NCI-H1694 treated with DMSO at 0.1 percent for 48 hours (cell line): ENCODE measurements at places on chromosomes 3 and 15.

GRCh38 chr3:16378415-16378814 lies 113.4 kb downstream of the OXNAD1 start:
- DNase-seq, result no peak

- no peak for DNase-seq
These were observed 325.5 kb downstream of the RBMS3 start for GRCh38 chr3:29606416-29606815.

DNA sequence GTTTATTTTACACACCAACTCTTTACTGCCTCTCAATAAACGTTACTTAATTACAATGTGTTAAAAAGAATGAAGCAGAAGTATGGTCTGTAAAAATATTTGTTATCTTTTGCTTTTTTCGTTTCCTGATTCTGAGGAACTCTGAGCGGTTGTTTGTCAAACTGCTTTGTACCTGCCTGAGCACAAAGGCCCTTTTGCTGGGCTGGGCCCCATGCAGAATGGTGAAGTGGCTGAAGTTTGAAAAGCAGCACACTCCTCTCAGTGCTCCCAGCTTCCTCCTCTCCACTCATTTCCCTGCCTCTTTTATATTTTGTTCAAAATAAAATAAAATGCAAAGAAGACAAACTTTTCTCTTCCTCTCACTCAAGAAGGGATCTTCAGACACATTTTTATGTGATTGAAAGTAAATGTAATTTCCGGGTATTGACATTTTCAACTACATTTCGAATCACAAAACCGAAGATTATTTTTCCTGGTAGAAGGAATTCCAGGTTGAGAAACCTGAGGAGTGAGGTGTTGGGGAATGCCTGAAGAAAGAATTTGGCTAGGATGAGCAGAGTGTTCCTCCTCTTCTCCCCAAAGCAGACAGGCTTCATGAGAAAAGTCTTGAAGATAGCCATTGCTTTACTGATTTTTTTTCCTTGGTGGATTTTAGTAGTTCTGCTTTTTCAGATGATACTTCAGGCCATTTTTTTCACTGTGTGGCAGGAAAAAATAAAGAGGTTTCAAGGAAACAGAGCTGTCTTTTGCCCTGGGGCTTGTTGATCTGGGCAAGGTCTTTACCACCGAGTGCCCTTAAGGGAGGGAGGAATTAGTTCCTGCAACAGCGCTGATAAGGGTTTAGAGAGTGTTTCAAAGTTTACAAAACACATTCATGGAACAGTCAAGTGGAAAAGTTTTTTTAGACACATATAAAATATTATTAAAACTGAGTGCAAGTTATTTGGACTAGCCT lies 229.8 kb downstream of the NFKBIZ start:
- DNase-seq, result no peak

DNA sequence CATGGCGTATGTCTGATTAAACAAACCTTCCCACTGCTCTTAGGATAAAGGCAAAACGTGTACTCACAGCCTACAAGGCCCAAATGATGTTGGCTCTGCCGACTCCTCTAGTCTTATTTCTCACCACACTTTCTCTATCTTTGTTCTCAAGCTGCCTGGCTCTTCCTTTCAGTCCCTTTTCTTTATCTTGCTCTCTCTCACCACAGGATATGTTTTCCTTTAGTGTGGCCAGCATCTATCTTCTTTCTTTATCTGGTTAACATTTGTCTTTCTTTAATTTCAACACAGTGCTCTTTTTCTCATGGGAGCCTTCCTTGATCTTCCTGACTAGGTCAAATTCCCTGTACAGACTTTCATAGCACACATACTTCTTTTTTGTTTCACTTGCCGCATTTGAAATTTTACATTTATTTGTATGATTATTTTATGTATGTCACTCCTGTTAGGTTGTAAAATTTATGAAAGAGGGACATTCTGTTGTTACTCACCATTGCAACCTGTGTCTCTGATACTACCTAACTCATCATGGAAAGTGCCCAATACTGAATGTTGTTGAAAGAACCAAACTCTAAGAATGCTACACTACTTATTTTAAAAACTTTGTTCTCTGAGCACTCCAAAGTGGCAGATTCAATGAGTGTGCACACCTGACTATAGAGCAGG lies 328.9 kb upstream of the CBLB start:
- DNase-seq, result no peak

DNA sequence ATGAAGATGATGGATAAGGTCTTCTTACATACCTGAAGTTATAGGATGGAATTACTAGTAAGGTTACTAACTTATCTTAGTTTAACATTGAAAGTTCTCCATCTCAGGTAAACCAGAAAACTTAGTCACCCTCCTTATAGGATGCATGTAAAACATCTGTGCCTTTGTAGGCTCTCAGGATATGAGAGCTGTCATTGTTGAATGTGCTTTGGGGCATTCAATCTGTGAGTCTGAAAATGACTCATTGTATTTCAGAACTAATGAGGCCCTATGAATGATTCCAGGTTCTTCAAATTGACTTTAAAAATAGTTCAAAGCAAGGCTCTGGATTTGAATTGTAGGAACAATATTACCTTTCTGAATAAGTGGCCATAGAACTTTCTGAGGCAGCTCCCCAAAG lies 237.7 kb upstream of the AZI2 start:
- DNase-seq, result no peak

DNA sequence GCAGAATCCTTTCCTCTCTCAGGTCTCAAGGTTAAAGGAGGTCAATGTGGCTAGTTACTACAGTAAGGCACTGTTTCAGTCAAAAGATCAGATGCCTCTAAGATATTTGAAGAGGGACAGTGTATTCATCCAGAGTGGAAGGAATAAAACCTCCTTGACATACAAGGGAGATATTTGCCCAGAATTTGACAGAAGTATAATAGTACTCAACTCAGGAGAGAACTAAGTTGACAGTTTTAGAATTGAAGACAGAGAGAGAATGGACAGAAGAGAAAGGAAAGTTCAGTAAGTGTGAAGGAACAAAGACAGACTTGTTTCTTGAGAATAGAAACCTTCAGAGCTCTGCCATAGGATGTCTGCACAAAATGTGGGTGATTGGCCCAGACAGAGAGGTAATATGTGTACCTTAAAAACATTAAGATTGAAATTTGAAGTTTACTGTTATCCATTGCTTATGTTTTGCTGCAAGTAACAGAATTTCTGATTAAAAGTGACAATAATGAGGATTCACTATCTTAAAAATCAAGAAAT lies 507.1 kb downstream of the IGSF11 start:
- no peak for DNase-seq

DNA sequence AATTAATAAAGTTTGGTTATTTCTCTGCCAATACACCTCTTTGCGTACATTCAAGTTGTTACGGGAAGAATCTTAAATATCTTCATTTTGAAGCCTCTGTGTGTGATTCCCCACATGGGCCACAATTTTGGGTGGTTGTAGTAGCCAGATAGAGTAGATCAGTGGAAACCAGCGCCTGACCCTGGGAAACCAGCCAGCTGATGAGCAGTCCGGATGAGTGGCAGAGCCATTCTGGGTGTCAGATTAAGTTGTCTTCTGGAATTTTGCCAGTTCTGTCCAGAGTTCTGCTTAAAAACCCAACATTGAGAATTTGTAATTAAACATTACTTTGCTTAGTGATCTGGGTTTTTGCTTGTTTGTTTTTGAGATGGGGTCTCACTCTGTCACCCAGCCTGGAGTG lies 49.7 kb downstream of the MRPS25 start:
- DNase-seq, result no peak

DNA sequence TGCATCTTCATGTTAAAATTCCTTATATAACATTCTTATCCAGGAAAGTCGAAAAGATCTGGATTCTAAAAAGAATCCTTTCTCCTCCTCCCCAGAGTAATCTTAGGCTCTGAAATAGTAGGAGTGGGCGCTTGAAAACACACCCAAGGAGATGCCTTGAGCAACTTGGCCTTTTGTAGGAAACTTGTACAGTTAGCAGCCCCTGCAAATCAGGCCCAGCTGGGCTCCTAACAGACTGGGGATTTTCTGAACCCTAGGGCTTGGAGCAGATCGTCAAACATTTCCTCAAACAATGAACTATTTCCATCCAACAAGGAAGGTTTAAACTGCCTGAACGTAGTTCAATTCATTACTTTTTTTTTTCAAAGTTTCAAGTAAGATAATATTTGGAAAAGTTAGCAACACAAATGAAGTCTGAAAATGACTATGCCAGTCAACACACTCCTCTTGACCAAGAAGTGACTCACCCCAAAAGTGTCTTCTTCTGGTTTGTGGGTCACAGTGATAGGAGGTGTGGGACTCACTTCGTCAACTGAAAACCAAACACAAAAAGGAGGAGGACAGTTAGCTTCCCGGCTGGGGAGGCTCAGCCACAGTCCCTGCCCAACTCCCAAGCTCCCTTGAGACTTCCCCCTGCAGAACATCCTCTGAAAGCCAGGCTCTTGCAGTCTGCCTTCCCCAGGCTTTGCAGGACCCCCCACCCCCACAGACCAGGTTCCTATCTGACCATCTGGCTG lies 129.7 kb downstream of the NTRK3 start:
- peak; percentile 37 for DNase-seq

- no peak for DNase-seq
These were observed 44.4 kb upstream of the RASA2 start for GRCh38 chr3:141442446-141442845.

DNA sequence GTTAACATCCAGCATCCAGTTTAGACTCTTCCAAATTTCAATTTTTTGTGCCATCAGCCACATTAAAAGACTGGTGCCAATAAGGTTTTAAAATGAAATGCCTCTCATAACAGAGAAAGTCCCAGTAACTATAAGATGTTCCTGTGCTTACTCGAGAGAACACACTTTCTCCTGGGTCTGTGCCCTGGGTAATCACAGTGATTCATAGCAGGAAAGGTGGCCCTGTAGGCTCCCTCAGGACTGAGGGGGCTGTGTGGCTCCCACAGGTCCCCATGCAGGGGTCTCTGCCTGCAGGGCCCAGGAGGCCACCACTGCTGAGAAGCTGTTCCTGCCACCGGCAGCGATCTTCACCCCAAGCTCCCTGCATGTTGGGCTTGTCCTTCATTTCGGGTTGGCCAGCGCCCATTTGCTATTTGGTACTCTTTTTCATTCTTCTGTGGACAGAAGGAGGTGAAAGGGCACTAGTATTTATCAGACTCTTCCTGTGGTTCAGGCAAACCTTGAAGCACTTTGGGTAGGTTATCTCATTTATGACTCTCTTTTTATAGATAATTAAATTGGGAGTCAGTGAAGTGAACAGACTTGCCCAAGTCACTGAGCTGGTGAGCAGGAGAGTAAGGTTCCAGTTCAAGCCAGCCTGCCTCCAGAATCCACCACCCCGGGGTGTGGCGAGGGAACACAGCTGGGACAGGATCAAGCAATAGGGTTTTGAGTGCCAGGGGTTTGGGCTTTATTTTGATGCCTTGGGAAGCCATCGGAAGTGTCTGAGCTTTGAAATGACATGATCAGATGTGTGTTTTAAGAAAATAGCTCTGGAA lies 44.2 kb upstream of the PLXNA1 start:
- DNase-seq, result no peak

GRCh38 chr3:189013224-189013888 lies 158.4 kb upstream of the TPRG1 start:
- no peak for DNase-seq

DNA sequence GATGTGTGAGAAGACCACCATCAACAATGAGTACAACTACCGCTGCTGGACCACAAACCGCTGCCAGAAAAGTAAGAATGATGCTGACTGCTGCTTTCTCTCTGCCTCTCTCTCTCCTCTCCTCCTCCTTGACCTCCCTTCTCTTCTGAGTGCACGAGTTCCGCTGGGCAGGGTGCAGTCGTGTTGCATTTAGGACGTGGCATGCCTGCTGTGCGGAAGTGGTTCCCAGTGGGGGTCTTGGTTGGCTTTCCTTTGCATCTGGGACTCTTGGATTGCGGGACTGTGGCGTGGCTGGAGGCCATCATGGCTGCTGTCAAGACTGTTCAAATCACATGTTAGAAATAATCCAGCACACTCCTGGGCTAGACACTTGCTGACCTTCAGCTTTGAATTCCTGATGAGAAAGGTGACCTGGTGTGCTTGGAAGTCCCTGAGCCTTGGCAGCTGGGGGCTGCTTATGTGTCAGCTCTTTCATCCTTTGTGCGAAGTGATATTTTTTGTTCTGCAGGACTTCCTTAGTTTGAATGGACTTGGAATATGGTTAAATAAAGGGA lies 59.8 kb downstream of the IGF1R start:
- DNase-seq, result no peak

DNA sequence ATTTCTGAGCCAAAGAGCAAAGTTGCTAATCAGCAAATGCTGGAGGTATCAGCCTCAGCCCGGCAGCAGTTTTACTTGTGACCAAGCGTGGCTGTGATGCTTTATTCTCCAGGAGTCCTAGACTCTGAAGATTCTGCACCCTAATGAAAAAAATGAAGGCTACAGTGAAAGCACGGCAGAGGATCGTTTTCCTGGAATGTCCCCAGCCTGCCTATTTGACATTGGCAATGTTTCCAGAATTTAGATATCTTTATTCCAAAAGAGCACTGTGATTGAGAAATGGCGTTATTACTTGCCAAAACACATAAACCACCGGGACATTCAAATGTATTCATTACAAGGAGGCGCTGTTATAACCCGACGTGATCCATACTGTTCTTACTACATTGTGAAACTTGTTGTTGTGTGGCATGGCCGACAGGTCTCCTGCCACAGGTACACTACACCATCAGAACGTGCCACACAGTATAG lies 263.8 kb downstream of the SLCO3A1 start:
- DNase-seq, result no peak

DNA sequence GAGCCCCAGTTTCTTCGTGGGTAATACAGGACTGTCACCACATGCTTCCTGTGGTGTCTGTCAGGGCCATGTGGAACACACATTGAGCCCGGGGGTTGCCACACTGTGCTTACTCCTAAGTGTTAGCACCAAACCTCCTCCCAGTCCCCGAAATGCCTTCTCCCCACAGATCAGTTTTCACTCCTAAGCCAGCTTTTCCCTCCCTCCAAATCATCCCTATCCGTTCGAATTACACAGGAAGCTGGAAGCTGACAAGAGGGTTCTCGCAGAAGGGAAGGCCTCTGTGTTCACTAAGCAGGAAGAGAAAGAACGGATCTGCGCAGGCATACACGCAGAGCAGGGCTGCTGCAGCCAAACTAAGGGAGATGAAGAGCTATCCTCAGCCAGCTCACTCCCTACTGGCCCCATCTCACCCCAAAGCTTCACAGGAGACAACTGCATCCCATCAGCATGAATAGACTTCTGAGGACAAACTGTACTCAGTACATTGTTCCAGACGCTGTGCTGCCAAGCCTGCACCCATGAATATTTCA lies 32.3 kb downstream of the XXYLT1 start:
- no peak for DNase-seq

DNA sequence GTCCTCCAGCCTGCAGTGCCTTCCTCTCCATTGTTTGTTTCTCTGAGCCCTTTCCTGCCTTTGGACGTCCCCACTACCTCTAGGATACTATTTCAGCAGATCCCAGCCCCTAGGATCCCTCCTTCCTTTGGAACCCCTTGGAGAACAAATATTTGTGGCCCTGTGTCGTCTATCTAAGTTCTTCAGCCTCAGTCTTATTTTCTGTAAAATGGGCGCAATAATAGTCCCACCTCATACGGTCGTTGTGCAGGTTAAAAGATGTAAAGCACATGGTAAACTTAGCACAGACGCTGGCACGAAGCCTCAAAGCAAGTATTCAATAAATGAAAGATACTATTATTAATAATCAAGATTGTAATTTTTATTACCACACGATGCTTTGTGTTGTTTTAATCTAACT lies 122.0 kb downstream of the SV2B start:
- no peak for DNase-seq
